Spinal cord (tissue), 10 donors: ENCODE measurements at places on chromosomes 2 and 18.

DNA sequence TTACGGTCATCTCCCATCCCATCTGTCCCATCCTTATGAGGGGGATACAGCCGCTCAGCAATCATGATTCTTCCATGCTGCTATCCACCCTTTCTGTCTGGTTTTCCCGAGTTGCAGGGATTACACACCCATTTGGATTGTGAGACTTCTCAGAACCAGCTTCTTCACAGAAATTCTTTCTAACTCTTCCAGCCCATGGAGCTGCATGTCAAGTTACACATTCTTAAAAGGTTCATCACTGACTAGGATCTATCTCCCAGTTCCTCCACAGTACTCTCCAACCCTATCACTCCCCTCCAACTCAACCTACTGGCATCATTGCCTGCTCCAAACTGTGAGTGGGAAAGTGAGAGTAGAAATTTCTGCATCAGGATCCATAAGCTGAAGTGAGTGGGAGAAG, 558.2 kb upstream of the TNP1 start:
- DNase-seq, result no peak
- H3K36me3 ChIP-seq, result no peaks in the 10 kb centered on the region
- no peak overlapping the region for H3K27ac ChIP-seq
- H3K4me1 ChIP-seq, result no peaks in the 10 kb centered on the region

GRCh38 chr18:74081966-74082741, 65.5 kb downstream of the FBXO15 start:
- H3K27me3 ChIP-seq, result no peaks in the 10 kb centered on the region
- DNase-seq, result peak; percentile 60
- H3K36me3 ChIP-seq, result peaks cover 3% of the 10 kb centered on the region
- H3K27ac ChIP-seq, result no peak overlapping the region

DNA sequence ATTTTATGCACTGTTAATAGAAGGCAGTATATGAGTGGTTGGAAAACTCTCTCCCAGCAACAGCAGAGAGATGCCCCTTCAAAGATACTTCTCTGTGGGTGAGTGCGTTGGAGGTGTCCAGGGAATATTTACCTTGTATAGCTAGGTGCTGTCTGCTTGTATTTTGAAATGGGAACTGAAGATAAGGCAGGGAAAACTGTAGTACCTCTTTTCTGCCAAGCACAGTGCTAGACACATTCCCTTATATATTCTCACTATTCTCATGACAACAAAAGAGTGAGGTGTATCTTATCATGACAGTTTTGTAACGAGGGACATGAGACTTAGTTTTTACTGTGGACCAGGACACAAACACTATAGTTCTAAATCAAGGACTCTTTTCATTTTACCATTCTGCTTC, 2.1 kb downstream of the TTC39C start:
- no peaks in the 10 kb centered on the region for H3K27me3 ChIP-seq
- no peak overlapping the region for H3K4me3 ChIP-seq
- no peak overlapping the region for H3K27ac ChIP-seq
- DNase-seq, result peak; percentile 77
- H3K36me3 ChIP-seq, result no peaks in the 10 kb centered on the region
- peaks cover 12% of the 10 kb centered on the region for H3K4me1 ChIP-seq

- no peak overlapping the region for H3K27ac ChIP-seq
- no peaks in the 10 kb centered on the region for H3K36me3 ChIP-seq
- peaks cover 54% of the 10 kb centered on the region for H3K27me3 ChIP-seq
- peak; percentile 80 for DNase-seq
- H3K4me1 ChIP-seq, result peaks cover 14% of the 10 kb centered on the region
Observed at GRCh38 chr18:22563164-22563583, 145.5 kb upstream of the CTAGE1 start.

GRCh38 chr2:30716123-30716900, 90.9 kb downstream of the CAPN13 start:
- no peaks in the 10 kb centered on the region for H3K4me1 ChIP-seq
- no peak for DNase-seq
- H3K27ac ChIP-seq, result no peak overlapping the region
- no peak overlapping the region for H3K4me3 ChIP-seq

- no peak overlapping the region for H3K27ac ChIP-seq
- H3K36me3 ChIP-seq, result no peaks in the 10 kb centered on the region
- no peaks in the 10 kb centered on the region for H3K4me1 ChIP-seq
- no peak for DNase-seq
- no peaks in the 10 kb centered on the region for H3K27me3 ChIP-seq
- H3K4me3 ChIP-seq, result no peak overlapping the region
Observed at GRCh38 chr2:230697676-230698075, 15.0 kb upstream of the CAB39 start.

- H3K27me3 ChIP-seq, result no peaks in the 10 kb centered on the region
- DNase-seq, result no peak
- H3K36me3 ChIP-seq, result no peaks in the 10 kb centered on the region
- no peak overlapping the region for H3K4me3 ChIP-seq
Observed at GRCh38 chr2:145161656-145162055, 641.7 kb upstream of the ZEB2 start.

DNA sequence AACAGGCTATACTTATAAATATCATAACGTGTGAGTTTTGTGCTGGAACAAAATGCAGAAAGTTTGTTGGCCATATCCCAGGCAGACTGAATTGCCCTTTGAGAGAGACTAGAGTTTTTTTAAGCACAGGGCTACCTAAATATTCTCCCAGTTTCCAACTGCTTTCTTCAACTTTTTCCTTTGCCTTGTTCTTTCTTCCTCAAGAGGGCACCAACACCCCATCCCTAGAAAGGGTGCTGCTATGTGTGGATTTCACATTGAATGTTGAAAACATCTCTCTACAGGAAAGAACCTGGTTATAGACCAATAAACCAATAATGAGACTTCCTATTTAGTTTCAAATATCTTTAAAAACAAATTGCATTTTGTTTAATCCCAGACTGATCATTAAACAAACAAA, 87.9 kb downstream of the ICOS start:
- no peaks in the 10 kb centered on the region for H3K36me3 ChIP-seq
- DNase-seq, result peak; percentile 65
- H3K4me1 ChIP-seq, result no peaks in the 10 kb centered on the region
- no peak overlapping the region for H3K4me3 ChIP-seq
- H3K27me3 ChIP-seq, result no peaks in the 10 kb centered on the region

- H3K36me3 ChIP-seq, result no peaks in the 10 kb centered on the region
- H3K27ac ChIP-seq, result no peak overlapping the region
- no peak overlapping the region for H3K4me3 ChIP-seq
- DNase-seq, result peak; percentile 15
Observed at GRCh38 chr2:170895023-170895757, 33.9 kb upstream of the GORASP2 start.

DNA sequence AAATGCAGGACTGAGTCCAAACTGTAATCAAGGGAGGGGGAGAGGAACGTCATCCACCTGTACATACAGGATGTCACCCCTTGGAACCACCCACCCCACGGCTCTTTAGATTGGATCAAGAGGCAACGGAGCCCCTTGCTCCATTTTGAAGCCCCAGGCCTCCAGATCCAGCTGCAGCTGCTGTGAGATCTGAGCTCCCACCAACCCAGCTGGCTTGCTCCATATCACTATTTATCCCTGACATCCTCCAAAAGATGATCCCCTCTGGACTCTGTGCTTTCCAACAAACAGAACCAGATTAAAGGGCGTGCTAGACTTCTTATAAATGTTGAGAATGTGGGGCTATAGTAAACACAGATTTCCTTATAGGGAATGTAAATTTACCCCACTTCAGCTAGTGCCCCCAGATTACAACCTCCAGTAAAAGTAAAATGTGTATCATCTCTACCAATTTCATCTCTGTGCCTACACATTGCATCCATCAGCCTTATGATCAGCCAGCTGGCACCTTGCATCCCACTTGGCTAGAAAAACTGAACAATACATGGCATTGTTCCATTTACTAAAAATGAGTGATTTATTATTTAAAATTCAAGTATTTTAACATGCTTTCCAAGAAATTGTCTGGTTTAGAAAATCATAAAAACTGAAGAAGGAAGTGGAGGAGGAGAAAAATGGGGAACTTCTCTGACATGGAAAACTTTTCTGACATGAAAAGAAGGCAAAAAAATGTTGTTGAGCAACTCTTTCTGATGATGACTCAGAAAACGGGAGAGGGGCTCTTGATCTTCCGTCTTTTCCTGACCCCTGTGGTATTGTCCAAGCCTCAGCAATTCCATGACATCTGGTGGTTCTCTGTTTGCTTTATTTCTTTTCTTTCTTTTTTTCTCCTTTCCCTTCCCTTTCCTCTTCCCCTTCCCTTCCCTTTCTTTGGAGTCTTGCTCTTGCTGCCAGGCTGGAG, 262.6 kb upstream of the THUMPD2 start:
- no peaks in the 10 kb centered on the region for H3K4me1 ChIP-seq
- no peak overlapping the region for H3K27ac ChIP-seq
- H3K36me3 ChIP-seq, result no peaks in the 10 kb centered on the region
- H3K27me3 ChIP-seq, result peaks cover 3% of the 10 kb centered on the region

DNA sequence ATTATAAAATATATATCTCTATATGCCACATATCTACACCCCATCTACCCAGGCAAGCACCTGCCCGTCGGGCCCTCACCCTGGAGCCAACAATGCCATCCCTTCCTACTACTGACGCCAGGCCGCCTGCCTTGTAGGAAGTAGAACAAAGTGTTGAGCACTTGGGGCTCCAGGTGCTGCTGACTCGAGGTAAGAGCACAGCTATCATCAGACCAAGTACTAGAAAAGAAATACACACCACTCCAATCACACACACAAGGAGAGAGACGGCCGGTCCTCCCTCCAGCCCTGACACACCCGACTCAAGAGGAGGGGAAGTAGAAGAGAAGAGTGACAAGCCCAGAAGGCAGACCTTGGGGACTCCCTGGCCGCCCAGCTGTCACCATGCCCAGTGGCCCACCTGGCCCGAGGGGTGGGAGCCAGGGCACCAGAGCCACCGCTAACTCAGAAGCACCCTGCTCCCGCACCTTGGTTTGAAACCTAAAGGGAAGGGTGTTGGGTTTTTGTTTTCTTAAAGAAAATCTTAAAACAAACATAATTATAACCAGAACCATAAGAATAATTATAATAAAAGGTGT, 64.0 kb upstream of the POMC start:
- no peak for DNase-seq
- no peaks in the 10 kb centered on the region for H3K27me3 ChIP-seq
- peaks cover 71% of the 10 kb centered on the region for H3K36me3 ChIP-seq
- no peak overlapping the region for H3K4me3 ChIP-seq

DNA sequence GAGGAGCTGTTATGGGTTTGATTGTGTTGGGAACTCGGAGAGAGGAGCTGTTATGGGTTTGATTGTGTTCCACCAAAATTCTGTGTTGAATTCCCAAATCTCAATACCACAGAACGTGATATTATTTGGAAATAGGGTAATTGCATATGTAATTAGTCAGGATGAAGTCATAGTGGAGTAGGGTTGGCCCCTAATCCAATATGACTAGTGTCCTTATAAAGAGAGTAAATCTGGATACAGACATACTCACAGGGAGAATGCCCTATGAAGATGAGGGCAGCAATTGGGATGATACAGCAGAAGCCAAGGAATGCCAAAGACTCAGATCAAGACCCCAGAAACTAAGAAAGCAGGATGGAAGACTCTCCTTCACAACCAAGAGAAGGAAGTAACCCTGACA, 1023.2 kb upstream of the ZEB2 start:
- no peak overlapping the region for H3K4me3 ChIP-seq
- no peaks in the 10 kb centered on the region for H3K4me1 ChIP-seq
- no peak overlapping the region for H3K27ac ChIP-seq
- DNase-seq, result no peak
- no peaks in the 10 kb centered on the region for H3K36me3 ChIP-seq

GRCh38 chr2:85994897-85995647, 106.3 kb upstream of the ST3GAL5 start:
- H3K4me3 ChIP-seq, result no peak overlapping the region
- no peaks in the 10 kb centered on the region for H3K36me3 ChIP-seq
- no peak overlapping the region for H3K27ac ChIP-seq
- H3K27me3 ChIP-seq, result no peaks in the 10 kb centered on the region
- H3K4me1 ChIP-seq, result peaks cover 45% of the 10 kb centered on the region

DNA sequence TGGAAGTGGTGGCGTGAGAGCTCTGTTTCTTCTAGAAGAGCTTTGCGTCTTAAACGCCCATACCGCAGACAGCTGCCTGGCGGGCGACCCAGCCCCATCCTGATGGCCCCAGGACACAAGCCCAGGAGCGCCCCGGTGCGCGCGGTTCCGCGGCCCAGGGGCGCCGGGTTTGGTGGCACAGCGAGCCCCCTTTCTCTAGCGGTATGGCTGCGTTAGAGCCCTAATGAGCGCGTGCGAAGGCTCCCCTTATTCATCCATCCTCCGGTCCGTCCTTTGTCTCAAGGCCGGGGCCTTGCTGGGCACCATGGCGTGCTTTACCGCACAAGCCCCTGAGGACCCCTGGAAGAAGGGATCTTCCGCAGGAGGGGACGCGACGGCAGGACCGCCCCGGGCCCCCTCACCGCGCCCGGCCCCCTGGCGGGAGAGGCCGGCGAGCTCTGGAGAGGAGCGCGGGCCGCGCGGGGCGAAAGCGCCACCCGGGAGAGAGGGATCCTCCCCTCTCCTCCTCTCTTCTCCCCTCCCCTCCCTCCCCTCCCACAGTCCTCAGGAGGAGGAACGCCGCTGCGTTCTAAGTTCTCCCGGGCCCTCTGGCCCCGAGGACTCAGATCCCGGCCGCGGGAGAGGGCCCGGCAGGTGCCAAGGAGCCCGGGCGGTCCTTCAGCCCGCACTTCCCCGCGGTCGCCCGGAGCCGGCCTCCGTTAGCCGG, 626 bp upstream of the SLC1A4 start:
- H3K27ac ChIP-seq, result peak overlapping the region; percentile 95
- no peaks in the 10 kb centered on the region for H3K36me3 ChIP-seq
- H3K4me3 ChIP-seq, result peak overlapping the region; percentile 83
- no peaks in the 10 kb centered on the region for H3K27me3 ChIP-seq
